NCI-H1092 (cell line): ENCODE measurements at places on chromosomes 13 and 19.

- DNase-seq, result no peak
Observed at GRCh38 chr13:65964672-65965071, 1265.5 kb downstream of the PCDH9 start.

GRCh38 chr19:14978161-14978776, 1.4 kb downstream of the SLC1A6 start:
- no peak for DNase-seq

DNA sequence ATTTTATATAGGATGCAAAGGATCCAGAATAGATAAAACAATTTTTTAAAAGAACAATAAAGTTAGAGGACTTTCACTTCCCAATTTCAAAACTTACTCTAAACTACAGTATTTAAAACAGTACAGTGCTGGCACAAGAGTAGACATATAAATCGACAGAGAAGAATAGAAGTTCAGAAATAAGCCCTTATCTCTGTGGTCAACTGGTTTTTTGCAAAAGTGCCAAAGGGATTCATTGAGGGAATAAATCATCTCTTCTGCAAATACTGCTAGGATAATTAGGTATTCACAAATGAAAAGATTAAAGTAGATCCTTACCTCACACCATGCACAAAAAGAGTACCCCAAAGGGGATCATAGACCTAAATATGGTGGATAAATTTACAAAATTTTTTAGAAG, 431.0 kb upstream of the HTR2A start:
- DNase-seq, result no peak

- DNase-seq, result no peak
Observed at GRCh38 chr13:114045113-114045735, 71.3 kb upstream of the C13orf46 start.

- no peak for DNase-seq
Observed at GRCh38 chr13:79593641-79594275, 112.8 kb downstream of the NDFIP2 start.

DNA sequence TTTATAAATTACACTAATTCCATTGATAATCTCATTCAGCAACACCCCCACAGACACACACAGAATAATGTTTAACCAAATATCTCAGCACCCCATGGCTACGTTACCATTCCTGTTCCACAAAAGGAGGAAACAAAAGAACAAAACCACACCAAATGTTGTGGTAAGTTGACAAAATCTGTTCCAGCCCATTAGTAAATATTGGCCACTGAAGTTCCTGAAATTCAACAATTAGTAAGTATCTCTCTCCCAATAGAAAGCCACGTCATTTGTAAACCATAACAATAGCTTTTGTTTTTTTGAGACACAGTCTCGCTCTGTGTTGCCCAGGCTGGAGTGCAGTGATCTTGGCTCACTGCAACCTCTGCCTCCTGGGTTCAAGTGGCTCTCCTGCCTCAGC, 2.3 kb upstream of the FCAR start:
- DNase-seq, result no peak

DNA sequence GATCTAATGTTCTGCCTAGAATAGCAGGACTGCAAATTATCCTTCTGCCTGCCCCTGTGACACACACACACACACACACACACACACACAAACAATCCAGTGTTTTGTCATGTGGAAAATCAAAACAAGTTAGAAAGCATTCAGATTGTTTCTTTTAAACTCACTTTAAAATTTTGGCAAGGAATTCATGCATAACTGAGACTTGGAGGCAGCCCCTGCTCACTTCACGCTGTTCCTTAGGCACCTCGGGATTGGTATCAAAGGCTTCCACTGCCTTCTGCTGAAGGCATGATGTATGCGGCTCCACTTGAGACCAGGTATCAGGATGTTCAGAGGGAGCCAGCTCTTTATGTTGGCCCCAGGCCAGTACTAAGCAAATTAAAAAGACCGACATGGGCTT, 158.7 kb downstream of the OXGR1 start:
- no peak for DNase-seq

DNA sequence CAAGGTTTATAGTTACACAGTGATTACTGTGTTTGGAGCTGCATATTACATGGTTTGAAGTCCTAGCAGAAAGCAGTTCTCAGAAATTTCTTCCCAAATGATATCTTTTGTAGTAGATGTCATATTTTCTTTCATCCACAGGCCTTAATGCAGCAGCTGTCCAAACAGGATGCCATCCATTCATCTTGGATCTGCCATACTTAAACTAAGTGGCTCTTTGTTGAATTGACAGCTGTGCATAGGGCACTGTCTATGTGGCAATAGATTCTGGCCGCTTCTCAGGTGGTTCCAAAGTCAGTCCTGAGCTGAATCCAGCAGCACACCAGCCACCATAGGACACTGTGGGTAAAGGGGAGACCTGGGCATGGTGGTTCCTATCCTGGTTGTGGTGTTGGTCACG, 41.6 kb upstream of the SPRY2 start:
- DNase-seq, result peak; percentile 62

DNA sequence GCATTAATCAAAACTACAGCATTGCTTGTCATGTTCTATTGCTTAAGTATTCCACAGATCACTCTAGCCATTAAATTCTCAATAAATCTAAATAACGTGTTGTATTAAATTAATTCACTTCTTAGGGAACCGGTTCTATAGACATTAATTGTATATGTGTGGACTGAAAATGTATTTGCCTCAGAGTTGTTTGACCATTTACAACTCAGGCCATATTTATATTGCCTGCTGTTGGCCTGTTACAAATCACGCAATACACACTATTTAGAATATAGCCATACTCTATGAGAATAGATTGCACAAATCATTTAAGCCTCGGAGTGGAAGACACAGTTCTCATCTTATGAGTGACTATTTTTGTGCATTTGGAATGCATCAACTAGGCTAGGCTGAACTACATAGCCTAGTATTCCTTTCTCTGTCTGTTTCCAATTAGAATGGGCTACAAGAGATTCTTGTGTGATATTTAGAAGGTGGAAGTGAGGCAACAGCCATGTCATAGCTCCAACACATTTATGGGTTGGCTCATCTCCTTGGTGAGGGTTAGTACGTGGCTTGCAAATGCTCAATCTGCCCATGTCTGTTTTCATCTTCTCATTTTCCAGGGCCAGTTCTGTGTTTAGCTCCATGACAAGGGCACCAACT, 1116.1 kb downstream of the PCDH9 start:
- no peak for DNase-seq

DNA sequence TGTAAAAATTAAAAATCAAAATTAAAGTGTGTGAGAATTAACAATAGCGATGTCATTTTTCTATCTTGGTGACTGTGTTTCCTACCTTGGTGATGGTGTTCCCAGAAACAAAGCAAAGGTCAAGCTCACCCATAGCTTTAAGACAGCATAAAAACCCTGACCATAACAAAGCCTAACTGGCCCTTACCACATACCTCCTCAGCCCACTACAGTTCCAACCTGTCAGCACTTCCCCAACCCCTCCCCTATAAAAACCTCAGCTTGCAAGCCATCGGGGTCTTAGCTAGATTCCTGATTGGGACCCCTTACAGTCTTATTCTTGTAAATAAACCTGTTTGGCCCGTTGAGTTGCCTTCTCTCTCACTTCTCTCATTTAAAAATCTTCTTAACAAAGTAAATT, 484.4 kb upstream of the PCDH20 start:
- no peak for DNase-seq

- DNase-seq, result no peak
Observed at GRCh38 chr13:107421028-107421427, 794.3 kb downstream of the LIG4 start.

DNA sequence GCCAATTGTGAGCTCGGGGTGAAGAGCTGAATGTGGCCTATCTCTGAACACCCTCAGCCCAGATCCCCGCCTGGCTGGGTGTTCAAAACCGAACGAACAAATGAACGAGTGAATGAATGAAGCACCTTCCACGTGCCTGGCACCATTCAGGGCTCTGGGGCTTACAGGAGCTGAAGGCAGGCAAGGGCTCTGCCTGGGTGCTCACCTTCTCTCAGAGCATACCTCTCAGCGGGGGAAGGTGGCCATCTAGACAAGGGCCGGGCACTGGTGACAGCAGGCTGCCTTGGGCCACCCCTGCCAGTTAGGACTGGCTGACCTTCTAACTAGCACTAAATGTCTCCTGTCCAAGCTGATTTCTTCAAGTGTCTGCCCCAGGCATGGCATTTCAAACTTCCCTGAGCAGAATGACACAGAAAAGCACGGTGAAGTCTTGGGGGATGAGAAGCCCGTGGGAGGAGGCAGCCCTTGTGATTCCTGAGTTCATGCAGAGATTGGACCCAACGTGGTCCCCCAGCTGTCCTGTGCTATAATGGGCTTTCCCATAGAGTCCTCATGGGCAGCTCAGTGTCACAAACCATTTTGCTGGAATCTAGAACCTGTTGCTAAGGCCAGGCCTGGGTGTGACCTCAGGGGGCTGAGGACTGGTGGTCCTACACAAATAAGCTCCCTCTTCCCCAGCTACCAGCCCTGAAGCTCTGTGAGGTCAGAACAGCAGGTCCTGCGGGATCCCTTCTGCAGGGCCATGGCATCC, 27.9 kb upstream of the VSTM2B start:
- DNase-seq, result no peak

GRCh38 chr19:3196064-3196932, 10.6 kb downstream of the NCLN start:
- no peak for DNase-seq

GRCh38 chr13:113726961-113727411, 32.0 kb upstream of the TMEM255B start:
- DNase-seq, result no peak

GRCh38 chr13:33757713-33758112, 60.2 kb upstream of the RFC3 start:
- DNase-seq, result no peak

GRCh38 chr19:34135821-34136611, 36.3 kb upstream of the LSM14A start:
- no peak for DNase-seq

DNA sequence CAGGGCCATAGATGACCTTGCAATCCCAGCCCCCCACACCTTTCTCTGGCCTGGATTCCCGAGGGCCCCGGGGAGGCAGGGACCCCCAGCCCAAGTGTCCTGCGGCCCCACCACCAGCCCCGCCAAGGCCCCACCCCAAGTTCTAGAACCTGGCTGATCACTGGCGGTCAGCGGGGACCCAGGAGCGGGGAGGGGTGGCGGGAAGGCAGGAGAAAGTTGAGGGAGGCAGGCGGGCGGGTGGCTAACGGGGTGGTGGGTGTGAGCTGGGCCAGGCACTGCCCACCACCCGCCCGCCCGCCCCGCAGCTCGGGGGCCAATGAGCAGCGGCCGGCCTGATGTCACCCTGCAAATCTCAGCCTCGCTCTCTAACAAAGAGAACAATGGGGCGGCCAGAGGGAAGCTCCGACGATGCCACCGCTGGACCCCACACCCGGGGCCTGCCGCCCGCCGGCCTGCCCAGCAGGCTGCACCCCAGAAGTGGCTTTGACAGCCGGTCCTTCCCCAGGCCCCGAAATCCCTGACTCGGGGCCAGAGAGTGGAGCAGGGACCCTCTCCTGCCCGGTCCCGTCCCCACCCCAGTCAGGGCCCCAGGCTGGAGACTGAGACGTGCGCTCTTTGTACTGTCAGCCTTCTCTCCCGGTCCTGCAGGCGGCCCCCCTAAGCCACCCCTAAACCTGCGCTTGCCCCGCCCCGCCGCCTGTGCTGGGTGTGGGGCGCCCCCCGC, 1.6 kb downstream of the MEX3D start:
- peak; percentile 66 for DNase-seq

GRCh38 chr13:106637519-106637918, 69.6 kb upstream of the ARGLU1 start:
- no peak for DNase-seq

DNA sequence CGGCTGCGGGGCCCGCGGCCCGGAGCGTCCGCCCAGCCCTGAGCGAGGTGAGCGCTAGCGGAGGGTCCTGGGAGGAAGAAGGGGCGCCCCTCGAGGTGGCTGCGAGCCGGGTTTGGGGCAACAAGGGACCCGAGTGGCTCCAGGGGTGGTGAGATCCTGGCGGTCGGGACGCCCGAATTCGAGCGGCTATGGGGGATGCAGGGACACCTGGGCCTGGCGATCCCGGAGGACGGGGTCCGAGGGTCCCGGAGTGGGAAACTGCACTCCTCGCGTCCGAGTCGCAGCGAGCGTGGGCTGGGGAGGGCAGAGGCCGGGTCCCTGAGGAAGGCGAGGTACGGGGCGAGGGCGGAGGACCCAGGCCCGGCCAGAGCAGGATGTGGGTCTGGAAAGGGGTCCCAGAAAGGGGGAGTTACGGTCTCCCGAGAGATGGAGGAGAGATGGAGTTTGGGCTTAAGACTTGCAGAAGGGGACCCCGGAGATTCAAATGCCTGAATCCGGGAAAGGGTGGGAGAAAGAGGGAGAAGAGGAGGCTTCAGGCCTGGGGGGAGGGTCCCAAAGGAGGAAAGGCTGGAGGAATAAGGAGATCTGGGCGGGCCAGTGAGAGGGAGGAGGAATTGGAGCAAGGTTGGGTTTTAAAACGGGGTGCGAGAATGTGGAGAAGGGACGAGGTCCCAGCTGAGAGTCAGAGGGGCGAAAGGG, 542 bp downstream of the CACNG7 start:
- DNase-seq, result no peak

DNA sequence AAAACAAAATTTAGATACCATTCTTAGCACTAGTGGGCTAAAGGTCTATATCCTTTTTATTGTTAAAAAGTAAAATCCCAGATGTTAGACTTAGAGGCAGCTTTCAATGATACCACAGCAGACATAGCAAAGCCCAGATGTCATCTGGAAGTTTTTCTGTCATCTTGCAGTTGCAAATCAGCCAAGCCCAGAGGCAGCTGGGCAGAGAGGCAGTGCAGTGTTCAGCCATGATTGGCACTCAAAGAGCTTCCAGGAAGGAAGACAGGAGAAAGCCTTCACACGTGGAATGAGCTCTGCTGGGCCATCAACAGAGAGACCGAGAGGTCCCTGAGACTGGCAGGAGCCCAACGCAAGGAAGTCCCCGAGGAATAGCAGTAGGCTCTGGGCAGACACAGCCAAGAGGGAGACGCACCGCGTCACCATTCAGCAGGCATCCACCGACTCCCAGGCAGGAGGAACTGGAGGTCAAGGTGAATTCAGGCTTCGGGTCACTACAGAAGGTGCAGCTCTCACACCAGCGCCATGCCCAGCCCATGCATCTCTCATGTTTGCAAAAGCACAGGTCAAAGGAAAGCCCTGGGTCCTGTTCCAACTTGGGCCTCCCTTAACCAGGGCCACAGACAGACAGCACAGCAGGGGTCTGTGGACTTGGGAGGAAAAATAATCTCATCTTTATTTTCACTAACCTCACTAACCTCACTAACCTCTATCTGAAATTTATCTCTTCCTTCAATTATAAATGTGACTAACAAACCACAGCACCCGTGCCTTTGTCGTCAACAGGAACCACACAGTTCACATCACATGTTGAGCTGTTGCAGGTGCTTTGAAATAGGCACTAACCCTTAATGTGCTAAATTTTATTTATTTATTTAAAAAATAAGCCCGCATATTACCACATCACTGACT, 54.9 kb downstream of the TUBGCP3 start:
- no peak for DNase-seq

DNA sequence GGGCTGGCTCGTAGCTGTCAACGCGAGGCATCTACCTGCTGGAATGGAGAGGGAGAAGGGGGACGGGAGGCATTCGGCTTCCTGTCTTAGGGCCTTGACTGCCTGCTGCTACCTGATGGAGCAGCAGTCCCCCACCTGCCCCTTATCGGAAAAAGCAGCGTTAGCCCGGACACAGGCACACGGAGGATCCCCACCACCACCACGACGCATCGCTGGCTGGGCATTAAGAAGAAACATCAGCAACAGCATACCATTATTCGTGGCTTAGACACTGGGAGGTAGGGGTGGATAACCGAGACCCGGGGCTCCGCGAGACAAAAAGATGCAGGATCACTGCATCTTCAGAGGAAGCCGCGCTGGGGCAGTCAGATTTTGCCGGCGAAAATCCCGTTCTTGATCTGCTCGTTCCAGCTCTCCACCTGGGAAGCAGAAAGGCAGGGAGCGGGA, 1.1 kb downstream of the COX6B2 start:
- no peak for DNase-seq
